ENCODE measurements at places on chromosomes 3 and 15.

DNA sequence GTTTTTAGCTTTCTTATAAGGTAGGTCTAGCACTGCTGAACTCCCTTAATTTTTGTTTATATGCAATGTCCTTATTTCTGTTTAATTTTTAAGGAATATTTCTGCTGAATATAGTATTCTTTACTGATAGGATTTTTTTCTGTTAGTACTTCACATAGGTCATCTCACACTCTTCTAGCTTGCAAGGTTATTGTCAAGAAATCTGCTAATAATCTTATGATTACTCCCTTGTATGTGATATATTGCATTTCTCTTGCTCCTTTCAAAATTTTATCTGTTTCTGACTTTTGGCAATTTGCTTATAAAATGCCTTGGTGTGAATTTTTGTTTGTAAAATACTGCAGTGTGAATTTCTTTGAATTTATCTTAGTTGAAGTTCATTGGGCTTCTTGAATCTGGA lies 298.4 kb downstream of the GAP43 start:
- no peak for DNase-seq

GRCh38 chr15:60795889-60796288 lies 316.9 kb upstream of the ICE2 start:
- no peak for DNase-seq

- DNase-seq, result no peak
Measured at GRCh38 chr3:52983336-52983807, 62.5 kb downstream of the SFMBT1 start.

DNA sequence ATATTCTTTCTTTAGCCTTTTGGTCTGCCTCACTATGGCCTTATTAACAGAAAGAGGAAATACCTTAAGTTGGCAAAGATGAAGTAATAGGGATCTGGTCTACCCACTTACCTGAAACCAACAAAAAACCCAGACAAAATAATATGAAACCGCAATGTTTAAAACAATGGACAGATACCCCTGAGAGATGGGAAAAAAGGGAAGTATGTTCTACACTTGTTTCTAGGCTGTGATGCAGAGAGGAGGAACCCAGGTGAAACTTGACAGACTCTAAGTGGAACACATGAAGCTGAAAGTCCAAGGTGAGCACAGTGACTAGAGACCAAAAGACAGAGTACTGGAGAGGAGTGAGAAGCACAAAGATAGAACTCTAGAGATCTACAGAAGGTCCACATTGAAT lies 78.4 kb downstream of the NR2E3 start:
- no peak for DNase-seq

GRCh38 chr3:134544316-134544715 lies 58.5 kb downstream of the CEP63 start:
- no peak for DNase-seq

All from NCI-H69 (cell line).